ENCODE measurements at places on chromosomes 5 and 9.

DNA sequence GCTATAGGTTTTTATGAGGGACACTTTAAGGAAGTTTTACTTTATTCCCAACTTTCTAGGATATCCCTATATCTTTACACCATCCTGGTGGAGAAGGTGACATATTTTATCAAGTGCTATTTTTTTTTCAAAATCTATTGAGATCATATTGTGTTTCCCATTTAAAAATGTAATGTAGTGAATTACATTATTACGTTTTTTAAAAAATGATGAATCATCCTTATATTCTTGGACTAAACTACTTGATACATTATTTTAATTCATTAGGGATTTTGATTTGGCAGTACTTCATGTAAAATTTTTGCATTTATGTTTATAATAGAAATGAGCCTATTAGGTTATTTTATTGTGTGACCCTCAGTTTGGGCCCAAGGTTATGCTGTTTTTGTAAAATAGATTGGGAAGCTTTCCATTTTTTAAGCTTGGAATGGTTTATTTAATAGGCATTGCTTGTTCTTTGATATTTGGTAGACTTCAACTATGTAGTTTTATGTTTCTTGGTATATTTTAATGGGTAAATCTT is 4.1 kb downstream of the TMEM38B start:
- no peak for DNase-seq

DNA sequence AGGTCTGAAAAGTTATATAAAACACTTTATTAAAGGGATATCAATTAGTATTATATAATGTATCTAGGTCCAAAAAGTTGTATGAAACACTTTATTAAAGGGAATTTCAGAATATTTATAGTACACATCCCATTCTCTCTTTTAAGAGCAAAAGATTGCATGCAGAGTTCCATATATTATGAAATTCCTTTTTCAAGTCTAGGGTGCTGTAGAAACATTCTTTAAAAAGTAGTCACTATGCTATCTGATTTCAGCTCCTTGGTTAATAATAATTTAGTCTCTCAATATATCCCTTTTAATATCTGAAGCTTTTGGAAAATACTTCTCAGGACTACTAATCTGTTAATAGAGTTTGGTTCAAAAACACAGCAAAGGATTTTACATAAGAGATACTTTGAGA is 1496.1 kb upstream of the C9orf72 start:
- no peak for DNase-seq

DNA sequence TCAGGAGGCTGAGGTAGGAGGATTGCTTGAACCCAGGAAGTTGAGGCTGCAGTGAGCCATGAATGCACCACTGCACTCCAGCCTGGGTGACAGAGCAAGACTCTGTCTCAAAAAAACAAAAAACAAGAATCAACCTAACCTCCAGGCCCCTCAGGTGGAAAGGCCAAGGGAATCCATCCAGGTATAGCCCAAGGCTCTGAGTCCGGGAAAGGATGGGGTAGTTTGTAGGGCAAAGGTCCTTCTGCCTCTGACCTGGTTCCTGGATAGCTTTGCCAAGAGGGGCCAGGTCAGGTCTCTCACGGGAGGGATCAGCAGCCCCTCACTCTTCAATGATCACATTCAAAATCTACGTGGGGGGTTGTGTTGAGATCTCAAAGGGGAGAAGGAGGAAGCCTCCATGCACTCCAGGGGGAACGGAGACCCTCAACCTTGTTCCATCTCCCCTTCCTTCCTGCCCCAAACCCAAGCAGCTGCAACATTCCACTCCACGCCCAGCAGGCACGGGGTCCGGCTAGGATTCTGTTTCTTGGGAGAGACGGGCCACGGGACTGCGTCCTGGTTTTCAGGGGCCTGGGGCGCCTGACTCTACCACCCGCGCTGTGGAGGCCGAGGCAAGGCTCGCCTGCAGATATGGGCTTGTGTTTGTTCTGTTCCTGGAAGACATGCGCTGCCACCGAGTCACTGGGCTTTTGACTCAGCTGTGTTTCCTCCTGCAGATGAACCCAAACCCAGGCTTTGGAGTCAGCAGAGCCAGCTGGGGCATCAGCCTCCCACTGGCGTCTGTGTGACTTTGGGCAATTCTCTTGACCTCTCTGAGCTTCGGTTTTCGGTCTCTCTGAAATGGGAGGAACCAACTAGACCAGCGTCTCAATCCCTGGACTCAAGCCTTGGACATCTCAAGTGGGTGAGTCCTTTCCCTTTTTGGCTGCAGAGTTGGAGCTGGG is 35.5 kb downstream of the PLPP7 start:
- DNase-seq: no peak

- no peak for DNase-seq
These were observed 149.7 kb upstream of the ADAMTS16 start for GRCh38 chr5:4990462-4990861.

- no peak for DNase-seq
These were observed 405.3 kb downstream of the TLE4 start for GRCh38 chr9:79977074-79977435.

GRCh38 chr5:89723907-89724306 is 685.6 kb downstream of the CETN3 start:
- DNase-seq: no peak

DNA sequence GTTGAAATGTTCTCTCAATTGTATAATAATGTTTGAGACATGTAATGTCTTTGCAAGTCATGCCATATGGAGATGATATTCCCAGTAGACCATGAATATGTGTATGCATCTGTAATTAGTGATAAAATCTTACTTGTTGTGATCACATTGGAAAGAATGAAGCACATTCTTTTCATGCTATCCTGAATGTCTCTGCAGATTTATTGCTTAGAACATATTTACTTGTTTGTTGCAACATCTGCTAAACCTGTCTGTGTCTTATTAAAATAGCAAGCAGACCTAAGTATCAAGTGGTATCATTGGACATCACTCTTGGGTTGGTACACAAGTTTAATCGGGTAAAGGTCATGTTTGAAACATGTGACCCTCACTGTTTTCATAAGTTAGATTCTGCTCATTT is 265.5 kb upstream of the CD180 start:
- no peak for DNase-seq

GRCh38 chr9:116165912-116166311 is 12.3 kb downstream of the PAPPA start:
- DNase-seq: no peak

GRCh38 chr5:132776131-132776937 is 705 bp downstream of the SEPTIN8 start:
- DNase-seq: no peak

- peak; percentile 18 for DNase-seq
These were observed 156.2 kb downstream of the MELK start for GRCh38 chr9:36728651-36729520.

DNA sequence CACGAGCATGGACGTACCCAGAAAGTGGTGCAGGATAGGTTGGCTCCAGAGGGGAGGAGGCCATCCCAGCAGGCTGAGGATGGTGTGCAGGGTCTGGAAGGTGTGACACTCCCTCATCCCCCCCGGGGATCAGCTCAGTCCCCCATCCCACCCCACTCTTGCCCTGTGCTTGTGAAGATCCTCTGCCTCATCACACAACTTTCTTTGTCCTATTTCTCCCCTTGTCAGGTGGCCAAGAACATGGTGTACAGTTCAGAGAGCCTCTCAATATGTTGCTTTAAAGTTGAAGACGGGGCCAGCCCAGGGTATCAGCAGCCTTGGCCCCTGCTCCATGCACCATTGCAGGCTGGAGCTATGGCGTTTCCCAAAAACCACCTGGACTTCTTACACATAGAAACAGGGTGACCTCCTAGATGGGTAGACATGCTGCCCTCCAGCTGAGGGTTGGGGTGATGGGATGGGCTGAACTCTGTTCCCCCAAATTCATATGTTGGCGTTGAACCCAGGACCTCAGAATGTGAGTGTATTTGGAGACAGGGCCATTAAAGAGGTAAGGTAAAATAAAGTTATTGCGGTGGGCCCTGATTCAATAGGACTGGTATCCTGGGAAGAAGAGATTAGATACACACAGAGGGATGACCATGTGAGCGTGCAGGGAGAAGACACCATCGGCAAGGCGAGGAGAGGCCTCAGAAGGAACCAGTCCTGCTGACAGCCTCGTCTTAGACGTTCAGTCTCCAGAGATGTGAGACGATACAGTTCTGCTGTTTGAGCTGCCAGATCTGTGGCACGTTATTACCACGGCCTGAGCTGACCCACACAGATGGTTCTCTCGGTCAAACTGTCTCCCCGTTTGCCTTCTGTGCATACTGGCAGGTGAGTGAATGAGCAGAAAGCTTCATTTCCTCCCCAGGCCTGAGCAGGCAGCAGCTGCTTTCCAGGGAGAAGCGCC is 272.5 kb downstream of the GADD45G start:
- DNase-seq: no peak

DNA sequence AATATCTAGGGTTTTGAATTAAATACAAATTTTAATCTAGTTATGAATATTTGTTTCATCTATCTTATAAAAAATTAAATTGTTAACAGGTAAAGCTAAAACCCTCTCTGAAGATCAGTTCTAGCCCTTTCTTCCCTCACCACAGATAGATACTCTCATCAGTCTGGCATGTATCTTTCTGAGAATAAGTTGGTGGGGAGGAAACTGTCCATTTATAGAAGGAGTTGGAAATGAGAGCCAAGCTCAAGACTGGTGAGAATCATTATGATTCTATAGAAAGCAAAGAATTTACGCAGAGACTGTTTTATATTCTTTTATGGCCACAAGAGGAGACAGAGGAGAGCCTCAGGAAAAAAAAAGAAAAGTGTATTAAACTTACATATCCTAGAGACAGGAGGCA is 59.0 kb downstream of the STARD4 start:
- DNase-seq: no peak

DNA sequence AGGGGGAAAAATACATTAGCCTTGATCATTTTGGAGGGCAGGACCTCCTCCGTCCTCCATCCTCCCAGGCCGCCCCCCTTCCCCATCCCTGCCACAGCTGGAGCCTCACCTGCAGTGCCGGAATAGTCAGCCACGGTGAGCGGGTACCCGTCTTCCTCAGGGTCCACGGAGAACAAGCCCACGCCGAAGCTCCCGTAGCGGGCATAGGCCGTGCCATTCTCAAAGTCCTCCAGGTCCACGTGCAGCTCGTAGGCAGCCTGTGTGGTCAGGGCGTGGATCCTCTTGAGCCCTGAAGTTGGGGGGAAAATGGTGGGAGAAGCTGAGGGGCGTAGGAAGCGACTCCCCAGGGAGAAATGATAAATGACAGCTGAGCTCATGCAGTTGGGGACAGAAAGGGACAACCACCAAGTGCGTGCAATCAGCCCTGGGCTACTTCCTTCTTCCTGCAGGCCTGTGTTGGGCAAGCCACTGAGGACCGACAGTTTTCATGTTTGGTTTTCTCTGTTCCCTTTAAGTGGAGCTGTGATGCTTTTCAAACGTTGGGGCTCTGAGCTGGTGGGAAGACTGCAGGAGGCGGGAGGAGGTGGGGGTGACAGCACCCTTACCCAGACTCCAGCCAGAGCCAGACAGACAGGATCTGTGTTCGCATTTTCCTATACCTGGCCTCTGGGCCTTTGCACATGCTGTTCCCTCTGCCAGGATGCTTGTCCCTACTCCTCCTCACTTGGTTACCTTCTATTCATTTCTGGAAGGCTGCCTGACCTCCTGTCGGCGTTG is 8.7 kb upstream of the QRFP start:
- DNase-seq: no peak

GRCh38 chr5:179362355-179362754 is 17.1 kb upstream of the ADAMTS2 start:
- no peak for DNase-seq

GRCh38 chr5:178432421-178433272 is 157.5 kb downstream of the COL23A1 start:
- DNase-seq: no peak

GRCh38 chr9:129702589-129703520 is 37.4 kb downstream of the PRRX2 start:
- DNase-seq: no peak

GRCh38 chr9:130500340-130501180 is 55.8 kb downstream of the ASS1 start:
- no peak for DNase-seq

- no peak for DNase-seq
These were observed 163.4 kb upstream of the DMAC1 start for GRCh38 chr9:7963026-7963425.

GRCh38 chr5:128253161-128253560 is 169.6 kb downstream of the SLC12A2 start:
- no peak for DNase-seq

DNA sequence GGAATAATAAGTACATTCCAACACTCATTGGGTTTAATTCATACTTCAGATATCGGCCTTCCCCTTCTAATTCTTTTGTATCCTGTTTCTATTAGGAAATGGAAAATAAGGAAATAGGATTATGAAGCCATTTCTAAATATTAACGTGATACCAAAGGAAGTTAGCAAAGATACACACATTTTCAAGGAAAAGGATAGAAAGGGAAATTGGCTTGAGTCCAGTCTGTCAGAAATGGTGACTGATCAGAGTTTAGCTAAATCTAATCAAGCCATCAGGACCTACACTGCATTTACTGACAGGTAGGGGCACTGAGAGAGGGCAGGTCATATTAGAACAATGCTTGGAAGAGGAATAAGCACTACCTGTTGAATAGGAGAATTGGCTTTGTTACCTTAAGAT is 3.1 kb downstream of the TRPM3 start:
- no peak for DNase-seq

GRCh38 chr5:52864371-52864770 is 76.7 kb downstream of the ITGA1 start:
- no peak for DNase-seq

DNA sequence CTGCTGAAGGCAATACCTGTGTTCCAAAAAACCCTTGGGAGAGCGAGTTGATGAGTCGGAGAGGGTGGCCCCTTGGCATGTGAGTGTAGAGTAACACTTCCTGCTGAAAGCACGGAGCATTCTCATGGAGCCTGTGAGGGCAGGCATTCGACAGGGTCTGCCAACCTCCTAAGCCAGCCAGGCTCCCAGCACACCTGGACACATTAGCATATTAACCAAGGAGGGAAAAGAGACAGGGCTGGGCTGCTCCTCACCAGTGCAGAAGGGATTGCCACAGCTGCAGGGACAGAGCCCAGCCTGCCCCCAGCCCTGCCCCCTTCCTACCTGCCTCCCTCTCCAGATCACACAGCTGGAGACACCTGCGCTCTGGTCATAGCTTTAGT is 46.4 kb upstream of the SEMA4D start:
- no peak for DNase-seq

DNA sequence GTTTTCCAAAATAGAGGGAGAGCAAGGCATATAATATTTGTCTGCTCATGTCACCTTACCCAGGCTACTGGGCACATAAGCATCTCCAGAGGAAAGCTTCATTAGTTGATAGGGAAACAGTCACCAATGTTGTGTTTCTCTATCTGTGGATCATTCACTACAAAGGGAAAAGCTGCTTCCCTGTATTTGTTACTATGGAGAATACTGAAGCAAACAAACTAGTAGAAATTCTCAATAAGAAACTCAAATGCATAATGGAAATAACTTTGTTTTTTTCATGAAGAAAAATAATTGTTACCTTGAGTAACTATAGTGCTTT is 138.2 kb downstream of the PCSK1 start:
- no peak for DNase-seq

- DNase-seq: no peak
These were observed 45.6 kb downstream of the NNT start for GRCh38 chr5:43648499-43649124.

DNA sequence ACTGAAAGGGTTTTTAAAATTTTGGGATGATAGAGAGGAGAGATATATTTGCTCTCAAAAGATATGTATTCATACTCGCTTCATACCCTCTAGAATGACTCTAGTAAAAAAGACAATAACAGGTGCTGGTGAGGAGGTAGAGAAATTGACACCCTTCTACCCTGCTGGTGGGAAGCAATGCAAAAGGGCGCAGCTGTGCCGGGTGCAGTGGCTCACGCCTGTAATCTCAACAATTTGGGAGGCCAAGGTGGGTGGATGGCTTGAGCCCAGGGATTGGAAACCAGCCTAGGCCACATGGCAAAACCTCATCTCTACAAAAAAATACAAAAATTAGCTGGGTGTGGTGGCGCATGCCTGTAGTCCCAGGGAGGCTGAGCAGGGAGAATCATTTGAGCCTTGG is 33.9 kb upstream of the NXNL2 start:
- DNase-seq: no peak

Data from HS-5 (cell line).